ENCODE measurements at places on chromosomes 16 and 17.

- DNase-seq, result no peak
Observed at GRCh38 chr17:39576187-39576586, 31.5 kb downstream of the NEUROD2 start.

DNA sequence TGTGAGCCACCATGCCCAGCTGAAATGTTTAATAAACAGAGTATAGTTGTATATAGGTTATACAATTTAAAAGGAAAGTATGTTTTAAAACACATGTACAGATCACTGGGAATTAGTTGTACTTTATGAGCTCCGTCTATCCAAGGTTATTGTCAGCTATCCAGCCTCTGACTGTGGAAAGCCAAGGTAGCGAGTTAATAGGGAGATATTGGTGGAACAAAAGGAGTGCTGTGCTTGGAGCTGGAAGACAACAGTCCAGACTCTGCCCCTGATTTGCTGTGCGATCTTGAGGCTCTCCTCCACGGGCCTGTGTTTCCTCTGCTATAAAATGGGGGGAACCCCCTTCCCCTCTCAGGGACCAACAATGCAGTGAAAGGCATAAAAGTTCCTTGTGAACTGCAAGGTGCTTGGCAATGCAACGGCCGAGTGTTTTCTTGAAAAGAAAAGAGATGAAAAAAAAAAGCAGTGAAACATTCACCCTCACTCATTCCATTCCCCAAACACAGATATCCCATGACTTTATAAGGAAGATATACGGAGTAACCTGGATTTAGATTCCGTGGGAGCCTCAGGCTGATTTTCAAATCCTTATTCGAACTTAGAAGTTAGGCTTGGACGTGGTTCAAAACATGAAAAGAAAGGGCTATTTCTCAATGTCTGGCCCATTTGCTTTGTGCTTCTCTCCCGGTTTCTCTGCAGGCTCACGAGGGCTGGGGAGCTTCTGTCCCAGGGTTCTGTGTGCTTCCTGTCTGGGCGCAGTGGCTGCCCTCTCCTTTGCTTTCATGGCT lies 34.1 kb downstream of the CUEDC1 start:
- no peak for DNase-seq

GRCh38 chr16:87138316-87138715 lies 178.9 kb downstream of the C16orf95 start:
- no peak for DNase-seq

DNA sequence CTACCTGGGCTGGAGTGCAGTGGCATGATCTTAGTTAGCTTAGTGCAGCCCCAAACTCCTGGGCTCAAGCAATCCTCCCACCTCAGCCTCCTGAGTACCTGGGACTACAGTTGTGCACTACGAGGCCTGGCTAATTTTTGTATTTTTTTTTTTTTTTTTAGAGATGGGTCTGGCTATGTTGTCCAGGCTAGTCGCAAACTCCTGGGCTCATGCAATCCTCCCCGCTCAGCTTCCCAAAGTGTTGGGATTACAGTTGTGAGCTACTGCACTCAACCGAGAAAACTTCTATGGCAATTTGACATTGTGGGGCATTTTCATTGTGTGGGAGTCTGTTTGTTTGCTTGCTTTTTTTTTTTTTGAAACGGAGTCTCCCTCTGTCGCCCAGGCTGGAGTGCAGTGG lies 30.0 kb downstream of the CRISPLD2 start:
- DNase-seq, result no peak

GRCh38 chr17:54861471-54861983 lies 39.1 kb upstream of the TOM1L1 start:
- no peak for DNase-seq
